ENCODE measurements at places on chromosomes 6 and 20. TPM values are rescaled to one million over a fixed set of nuclear protein-coding genes. Genes with fewer than 3 reads are reported as not detected.

The LHFPL5 gene
- not detected for total RNA-seq

The SRMS gene
- total RNA-seq: not detected

The PSORS1C2 gene
- not detected for total RNA-seq

The EHMT2 gene
- 60.4 TPM for total RNA-seq

The TMC2 gene
- total RNA-seq: not detected

The ZBP1 gene
- 1.4 TPM for total RNA-seq

The RNF182 gene
- total RNA-seq: not detected

The CCN6 gene
- 0.26 TPM for total RNA-seq

The GTSF1L gene
- not detected for total RNA-seq

The CST1 gene
- total RNA-seq: not detected

The MAPK13 gene
- total RNA-seq: 63.0 TPM

The HCRTR2 gene
- total RNA-seq: not detected

The FOXP4 gene
- 13.8 TPM for total RNA-seq

The SPATA25 gene
- 0.66 TPM for total RNA-seq

The PTCHD4 gene
- total RNA-seq: not detected

The WFDC5 gene
- 0.23 TPM for total RNA-seq

The GRIK2 gene
- total RNA-seq: not detected

The PHACTR1 gene
- total RNA-seq: not detected

The PPP1R18 gene
- 145 TPM for total RNA-seq

The VGLL2 gene
- not detected for total RNA-seq

Measured in activated CD4-positive, alpha-beta T cell treated with anti-CD3 and anti-CD28 coated beads for 36 hours (primary cell).